WTC11 (cell line): ENCODE measurements at places on chromosomes 11 and 22. TPM values are rescaled to one million over a fixed set of nuclear protein-coding genes. Genes with fewer than 3 reads are reported as not detected.

GRCh38 chr11:109789901-109790300, 303.3 kb upstream of the ZC3H12C start:
- no peak for DNase-seq

DNA sequence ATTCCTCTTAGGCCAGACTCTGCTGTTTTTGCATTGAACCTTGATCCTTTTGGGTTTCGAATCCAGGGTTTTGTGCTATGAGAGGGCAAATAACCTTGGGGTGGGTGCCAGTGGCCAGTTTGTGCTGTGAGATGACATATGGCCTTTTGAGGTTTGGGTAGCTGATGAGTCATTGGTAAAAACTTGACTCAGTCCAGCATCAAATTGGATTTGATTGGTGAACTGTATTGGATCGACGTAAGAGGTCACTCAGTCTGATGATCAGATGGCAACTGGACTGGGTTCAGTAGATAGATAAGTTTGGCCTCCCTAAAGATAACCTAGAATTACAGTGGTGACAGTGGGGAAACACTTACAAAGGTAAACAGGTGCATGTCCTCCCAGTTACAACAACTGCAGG, 41.0 kb upstream of the XKR3 start:
- DNase-seq, result no peak

- DNase-seq, result no peak
Measured at GRCh38 chr22:37151401-37151800, 1.7 kb upstream of the IL2RB start.

GRCh38 chr11:68447015-68447801, 13.3 kb upstream of the PPP6R3 start:
- DNase-seq, result peak; percentile 91

DNA sequence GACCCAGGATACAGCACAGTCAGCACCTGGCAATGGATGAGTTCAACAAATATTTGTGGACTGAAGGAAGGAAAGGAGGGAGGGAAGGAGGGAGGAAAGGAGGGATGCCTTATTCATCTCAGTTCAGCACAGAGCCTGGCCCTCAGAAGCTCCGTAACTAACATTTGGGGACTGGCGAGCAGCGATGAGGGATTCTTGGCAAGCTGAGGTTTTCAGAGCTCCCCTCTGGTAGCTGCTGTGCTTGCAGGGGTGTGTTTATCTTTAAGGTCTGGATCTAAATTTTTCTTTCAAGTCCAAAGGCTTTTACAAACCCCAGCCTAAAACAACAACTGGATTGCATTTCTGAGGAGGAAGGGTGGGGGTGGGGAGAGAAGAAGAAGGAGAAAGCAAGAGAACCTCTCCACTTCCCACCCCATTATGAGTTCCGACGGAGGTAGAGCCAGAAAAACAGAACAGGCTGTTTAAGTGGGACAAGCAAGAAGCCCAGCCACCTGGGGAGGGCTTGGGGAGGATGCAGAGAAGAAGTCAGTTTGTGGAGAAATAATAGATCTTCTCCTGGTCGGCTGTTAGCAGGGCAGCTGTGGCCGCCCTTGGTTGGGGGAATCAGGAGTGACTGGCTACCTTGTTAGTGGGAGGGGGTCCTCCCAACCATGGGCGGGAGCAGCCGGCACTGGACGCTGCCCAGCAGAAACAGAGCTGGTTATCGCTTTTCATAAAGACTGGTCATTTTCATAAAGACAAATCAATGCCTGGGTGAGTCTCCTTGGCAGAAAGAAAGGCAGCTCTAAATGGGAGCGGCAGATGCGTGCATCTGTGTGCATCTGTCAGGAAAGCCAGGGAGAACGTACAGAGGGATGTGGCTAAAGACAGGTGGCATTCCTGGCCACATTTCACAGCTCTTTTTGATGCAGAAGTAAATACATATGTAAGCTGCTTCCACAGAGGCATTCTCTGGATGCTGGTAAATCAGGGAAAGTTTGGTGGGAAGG, 78.0 kb downstream of the TSPAN18 start:
- DNase-seq, result no peak

DNA sequence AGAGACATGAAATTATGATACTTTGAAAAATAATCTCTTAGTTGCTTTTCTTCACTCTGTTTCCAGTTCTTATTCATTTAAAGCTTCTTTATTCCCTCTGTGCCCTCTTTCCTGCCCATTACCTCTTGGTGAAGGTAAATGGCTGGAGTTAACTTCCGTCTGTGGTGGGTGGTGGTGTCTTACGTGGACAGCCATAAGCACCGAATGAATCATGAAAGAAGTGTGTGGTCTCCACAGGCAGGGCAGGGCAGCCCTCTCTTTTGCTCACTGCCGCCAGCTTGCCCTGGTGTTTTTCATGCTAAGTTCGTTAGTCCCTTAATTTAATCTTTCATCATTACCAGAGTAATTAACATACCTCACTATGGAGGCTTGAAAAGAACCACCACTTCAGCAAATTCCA, 98.7 kb upstream of the SORL1-AS1 start:
- no peak for DNase-seq

DNA sequence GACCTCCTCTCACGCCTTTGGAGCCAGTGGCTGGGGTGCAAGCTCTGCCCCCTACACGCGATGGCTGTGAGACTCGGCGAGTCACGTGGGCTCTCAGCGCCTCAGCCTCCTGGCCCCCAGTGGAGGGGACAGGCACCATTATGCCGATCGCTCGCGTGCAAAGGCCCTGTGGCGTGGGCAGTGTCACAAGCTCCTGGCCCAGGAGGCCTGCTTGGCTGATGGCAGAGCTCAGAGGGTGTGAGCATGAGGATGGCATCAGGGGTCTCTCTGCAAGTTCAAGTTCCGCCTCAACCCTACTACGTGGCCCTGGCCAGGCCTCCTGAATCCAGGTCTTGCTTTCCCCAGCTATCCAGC, 90.8 kb upstream of the KCNQ1OT1 start:
- peak; percentile 6 for DNase-seq

- DNase-seq, result no peak
Measured at GRCh38 chr11:12229450-12230229, 119.2 kb downstream of the MICAL2 start.

- no peak for DNase-seq
Measured at GRCh38 chr22:24506802-24507438, 11.8 kb downstream of the UPB1 start.

- DNase-seq, result no peak
Measured at GRCh38 chr22:31841078-31841827, 87.4 kb downstream of the DEPDC5 start.

GRCh38 chr22:19665784-19666672, 48.3 kb upstream of the SEPTIN5 start:
- DNase-seq, result no peak

GRCh38 chr11:70466596-70466995, 68.3 kb downstream of the CTTN start:
- DNase-seq, result no peak

GRCh38 chr11:46382646-46383403, 1.4 kb downstream of the MDK start:
- DNase-seq, result peak; percentile 61

DNA sequence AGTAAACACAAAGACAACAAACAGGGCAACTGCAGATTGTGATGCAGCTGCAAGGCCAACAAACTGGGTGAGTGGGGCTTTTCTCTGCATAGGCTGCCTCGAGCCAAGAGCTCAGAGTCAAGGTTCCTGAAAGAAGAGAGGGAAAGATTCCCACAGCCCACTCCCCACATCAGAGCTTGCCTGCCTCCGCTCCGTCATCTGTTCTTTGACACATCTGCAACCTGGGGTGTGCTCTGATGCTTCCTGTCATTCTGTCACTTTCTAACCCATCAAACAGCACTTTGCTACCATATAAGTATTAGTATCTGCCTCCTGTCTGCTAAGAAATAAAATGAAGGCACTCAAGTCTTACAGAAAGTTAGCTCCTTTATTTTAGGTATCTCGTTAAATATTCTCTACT, 46.9 kb downstream of the C22orf31 start:
- DNase-seq, result no peak

GRCh38 chr22:29727131-29727523, 7.3 kb downstream of the CABP7 start:
- peak; percentile 76 for DNase-seq

DNA sequence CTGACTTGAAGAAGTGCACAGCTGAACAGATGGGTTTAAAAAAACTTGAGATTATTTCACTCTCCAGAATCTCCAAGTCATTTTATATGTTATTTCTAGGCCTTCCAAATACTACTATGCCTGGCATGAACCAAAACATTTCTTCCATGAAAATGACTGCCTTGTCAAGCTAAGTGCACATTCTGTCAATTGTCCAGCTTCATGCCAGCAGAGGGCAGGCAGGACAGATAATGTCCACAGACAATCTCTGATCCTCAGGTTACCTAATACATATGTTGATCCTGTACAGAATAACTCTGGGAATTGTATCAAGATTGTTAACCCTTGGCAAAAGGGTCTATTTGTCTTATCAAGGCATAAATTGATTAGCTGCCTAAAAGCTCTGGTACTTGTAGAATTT, 229.5 kb downstream of the AASDHPPT start:
- no peak for DNase-seq

DNA sequence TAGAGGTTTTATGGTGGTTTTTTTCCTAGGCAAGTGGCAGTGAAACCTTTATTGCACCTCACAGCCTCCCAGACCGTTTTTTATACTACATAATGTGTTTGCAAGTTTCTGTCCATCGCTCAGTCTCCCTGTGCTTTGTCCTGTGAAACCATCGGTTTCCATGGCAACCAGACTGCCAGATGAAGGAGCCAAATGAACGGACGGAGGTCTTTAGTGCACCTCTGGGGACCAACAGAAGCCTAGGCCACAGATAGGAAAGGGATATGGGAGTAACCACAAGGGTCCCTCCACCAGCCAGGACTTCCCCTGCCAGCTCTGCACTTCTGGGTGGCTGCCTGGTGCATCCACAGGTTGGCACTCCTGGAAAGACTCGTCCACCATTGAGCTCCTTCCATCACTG, 165.0 kb downstream of the CHST1 start:
- DNase-seq, result no peak

GRCh38 chr11:117980720-117981119, 5.5 kb upstream of the IL10RA start:
- DNase-seq, result no peak

GRCh38 chr11:117676501-117676900, 120.5 kb downstream of the DSCAML1 start:
- DNase-seq, result no peak

DNA sequence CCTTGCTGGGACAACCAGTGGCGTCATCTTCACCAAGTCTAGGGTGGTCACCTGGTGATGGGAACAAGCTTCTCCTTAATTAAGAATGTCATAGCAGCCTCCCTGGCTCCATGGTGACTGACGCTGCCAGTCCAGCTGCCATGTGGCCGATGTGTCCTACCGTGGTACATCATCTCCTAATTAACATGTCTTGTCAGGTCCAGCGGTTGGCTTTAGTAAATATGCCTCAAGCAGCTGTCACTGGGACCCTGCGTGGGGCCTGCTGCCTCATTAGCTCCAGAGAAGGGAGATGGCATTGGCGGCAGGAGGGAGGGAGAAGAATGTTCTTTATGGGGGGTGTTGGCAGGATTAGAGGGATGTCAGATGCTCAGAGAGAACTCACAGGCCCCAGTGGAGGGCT, 271.9 kb downstream of the ST3GAL4 start:
- no peak for DNase-seq

APOA1 gene
- 2.1 to 4.4 TPM (median 3.2 TPM) in 3 replicates for total RNA-seq

TMEM191B gene
- total RNA-seq, result 2.7 to 9.8 TPM (median 3.7 TPM) in 3 replicates

SLC1A2 gene
- total RNA-seq, result 0.46 to 1.2 TPM (median 0.50 TPM) in 3 replicates

CHADL gene
- total RNA-seq, result 1.2 to 1.7 TPM (median 1.5 TPM) in 3 replicates

CYTH4 gene
- total RNA-seq, result 0.11 to 0.16 TPM (median 0.15 TPM) in 3 replicates

SNX32 gene
- 2.2 to 3.4 TPM (median 2.9 TPM) in 3 replicates for total RNA-seq

NOL12 gene
- 20.3 to 24.9 TPM (median 22.0 TPM) in 3 replicates for total RNA-seq

ANO5 gene
- total RNA-seq, result 6.3 to 6.9 TPM (median 6.7 TPM) in 3 replicates

B4GALNT4 gene
- 88.0 to 113 TPM (median 97.8 TPM) in 3 replicates for total RNA-seq

FAM180B gene
- total RNA-seq, result 0.16 to 0.28 TPM in 2 of 3 replicates, not detected in the other

CNIH2 gene
- total RNA-seq, result 12.2 to 12.9 TPM (median 12.2 TPM) in 3 replicates
